Right lobe of liver (tissue), 6 donors: ENCODE measurements at places on chromosomes 2 and 18. TPM values are rescaled to one million over a fixed set of nuclear protein-coding genes. Genes with fewer than 3 reads are reported as not detected.
A peak's percentile ranks its signal among the peaks of the same experiment; 100 is the strongest.

DNA sequence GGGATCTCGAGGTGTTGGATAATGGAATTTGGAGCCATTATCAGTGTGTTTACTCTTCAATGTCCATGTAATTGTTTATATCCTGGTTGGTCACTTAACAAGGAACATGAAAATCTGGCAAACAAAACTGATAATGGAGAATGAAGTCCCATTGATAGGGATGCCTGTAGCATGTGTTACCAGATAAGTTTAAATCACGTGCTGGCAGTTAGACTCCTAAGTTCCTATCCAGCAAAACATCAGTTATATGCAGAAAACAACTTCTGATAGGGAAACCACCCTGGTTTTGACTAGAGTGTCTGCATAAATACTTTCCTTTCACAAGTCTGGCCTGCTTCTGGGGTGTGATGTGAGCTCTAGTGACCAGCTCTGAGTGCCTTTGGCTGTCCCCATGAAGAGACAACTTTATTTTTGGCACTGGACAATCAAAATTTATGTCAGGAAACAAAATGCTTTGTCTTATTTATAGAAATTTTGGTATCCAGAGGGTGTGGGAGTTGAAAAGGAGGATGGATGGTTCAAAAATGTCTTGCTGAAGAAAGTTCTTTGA lies 82.0 kb downstream of the FHOD3 start:
- no peak for DNase-seq

DNA sequence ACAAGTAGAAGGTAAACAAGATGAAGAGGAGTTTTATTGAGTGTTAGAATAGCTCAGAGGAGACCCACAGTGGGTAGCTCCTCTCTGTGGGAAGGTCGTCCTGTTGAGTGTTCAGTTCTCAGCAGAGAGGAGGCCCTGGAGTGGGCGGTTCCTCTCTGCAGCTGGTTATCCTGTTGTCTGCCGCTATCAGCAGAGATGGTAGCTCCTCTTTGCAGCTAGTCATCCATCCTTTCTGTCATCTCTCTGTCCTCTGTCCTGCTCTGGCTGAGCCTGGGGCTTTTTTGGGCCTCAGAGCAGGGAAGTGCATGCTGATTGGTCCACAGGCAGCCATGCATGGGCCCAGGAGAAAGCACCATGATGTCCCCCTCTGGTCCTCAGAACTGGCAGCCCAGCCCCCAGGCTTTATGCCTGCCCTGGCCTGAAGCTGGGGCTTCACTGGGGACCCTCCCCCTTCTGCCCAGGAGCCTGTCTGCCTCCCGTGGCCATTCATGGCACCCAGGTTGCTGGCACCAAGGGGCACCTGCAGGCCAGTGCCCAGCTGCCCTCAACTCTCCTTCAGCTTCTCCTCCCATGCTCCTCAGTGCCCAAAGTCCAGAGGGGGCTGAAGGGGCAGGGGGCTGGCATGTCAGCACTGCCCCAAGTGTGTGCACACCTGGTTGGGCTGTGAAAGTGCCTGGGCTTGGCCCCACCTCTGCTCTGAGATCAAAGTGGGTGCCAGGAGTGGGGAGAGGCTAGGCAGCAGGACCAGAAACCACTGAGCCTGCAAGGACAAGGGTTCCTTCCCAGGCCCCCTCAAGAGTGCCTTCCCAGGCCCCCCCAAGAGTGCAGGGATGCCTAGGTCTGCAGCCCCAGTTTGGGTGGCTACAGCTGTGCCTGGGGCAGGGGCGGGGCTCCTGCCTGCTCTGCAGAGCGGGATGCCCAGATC lies 98.7 kb downstream of the TWIST2 start:
- DNase-seq, result peak; percentile 33

DNA sequence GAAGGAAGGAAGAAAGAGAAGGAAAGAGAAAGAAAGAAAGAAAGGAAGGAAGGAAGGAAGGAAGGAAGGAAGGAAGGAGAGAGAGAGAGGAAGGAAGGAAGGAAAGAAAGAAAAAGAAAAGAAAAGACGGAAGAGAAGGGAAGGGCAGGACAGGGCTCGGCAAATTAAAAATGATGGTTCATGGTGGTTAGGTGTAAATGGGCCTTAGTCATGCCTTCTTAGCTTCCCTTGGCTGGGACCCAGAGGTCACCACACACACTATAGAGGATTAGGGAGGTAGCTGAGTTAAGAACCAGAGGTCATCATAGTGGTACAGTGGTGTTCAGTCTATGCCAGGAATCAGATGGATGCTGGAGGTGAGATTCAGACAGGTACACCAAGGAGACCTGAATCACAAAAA lies 9.3 kb upstream of the ATL2 start:
- DNase-seq, result no peak

- DNase-seq, result no peak
These were observed 9.9 kb downstream of the ALPP start for GRCh38 chr2:232388324-232388891.

DNA sequence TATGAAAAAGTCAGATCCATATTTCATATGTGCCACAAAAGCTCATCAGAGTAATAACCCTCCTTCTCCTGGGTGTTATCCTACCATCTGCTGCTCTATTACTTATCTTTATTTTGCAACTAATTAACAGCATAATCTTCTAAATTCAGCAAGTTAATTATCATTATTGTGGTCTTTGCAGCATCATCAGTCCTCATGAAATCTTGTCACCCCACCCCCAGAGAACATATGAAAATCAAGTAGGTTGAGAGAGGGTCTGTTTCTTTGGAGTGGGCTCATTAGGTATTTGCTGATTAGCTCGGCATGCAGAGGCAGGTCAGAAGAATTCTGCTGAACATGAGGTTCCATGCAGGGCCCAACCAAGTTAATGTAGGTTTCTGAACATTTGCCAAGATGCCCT lies 64.8 kb downstream of the ATF2 start:
- no peak for DNase-seq

DNA sequence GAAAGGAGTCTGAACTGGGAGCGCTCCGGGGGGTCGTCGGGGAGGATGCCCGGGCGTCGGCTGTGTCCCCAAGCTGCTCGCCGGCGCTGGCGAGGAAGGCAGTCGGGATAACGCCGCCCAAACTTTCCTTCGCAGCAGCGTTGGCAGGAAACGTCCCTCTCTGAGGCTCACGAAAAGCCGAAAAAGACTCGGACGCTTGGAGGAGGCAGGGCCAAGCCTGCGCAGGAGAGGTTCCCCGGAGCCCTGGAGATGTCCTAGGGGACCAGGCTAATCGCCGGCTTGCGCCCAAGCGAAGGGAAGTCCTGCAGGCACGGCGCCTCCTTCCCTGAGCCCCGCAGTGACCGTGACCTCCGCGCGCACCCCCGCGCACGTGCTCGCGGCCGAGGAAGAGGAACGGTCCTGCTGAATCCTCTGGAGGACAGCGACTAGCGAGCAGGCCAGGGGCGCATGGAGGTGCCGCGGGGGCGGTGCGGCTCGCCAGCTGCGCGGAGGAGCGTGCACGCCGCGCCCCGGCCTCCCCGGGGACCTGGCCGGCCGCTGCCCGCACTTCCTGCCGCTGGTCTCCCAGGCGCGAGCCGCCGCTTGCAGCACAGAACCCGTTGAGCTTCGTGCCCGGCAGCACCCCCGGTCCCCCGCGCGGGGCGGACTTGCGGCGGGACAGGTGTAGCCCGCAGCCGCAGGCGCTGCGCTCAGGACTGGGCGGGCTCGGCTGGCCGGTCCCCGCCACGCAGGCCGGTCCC lies at the start of gene SH3RF3:
SH3RF3 (plus strand) TSS at position 590 of the 740 bp plus-strand sequence.
- DNase-seq, result peak; percentile 67

DNA sequence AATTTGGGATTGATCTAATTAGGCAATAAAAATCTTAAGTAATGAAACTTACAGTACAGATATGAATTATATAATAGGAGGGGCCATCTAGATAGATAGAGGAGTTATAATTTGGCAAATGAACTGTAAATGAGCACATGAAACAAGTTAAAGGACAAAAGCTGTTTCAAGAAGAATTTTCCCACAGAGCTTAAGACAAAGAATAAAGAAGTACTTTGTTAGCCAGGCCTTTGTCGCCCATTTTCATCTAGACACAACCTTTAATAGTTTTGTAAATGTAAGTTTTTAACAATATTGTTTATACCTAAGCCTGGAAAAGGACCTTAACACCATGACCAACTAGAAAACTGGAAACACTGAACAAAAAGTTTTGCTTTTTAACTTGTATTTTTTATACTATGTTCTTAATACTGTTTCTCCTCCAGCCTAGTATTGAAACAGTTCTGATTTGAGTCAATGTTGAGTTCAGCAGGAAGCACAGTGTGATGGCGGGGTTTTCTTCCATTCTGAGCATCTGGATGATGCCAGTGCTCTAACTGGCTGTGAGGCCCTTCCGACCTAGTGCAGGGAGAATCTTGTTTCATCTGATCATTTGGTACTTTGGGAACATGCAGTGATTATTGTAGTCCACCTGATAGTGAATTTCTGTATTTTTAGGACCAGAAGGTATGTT lies 37.6 kb downstream of the FARP2 start:
- no peak for DNase-seq

GRCh38 chr2:18186816-18187613 lies 308.5 kb downstream of the KCNS3 start:
- DNase-seq, result no peak

UGT1A4 gene
- 122 TPM for total RNA-seq
